ENCODE measurements at places on chromosomes 11 and 22.

DNA sequence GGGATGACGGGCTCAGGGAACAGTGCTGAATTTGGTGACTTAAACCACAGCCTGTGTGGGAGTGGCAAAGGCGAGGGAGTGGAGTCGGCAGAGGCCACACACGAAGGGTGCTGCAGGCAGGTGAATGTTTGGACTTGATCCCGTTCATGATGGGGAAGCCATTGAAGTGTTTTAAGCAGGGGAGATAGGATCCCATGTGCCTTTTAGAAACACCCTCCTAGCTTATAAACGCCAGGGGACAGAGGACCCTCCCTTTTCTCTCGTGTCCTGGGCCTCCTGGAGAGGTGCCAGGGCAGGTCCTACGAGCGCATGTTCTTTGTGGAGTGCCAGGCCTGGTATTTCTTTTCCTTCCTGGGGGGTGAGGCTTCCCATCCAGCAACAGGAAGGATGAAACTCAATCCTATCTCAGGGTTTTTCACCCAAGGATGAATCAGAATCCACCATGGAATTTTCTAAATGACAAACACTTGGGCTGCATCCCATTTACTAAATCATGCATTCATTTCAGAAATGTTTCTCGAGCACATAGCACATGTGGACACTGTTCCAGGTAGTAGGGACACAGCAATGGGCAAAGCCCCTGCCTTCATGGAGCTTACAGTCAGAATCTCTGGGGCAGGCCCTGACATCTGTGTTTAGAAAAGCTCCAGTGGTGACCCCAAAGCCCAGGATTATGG, 59.6 kb downstream of the CHRDL2 start:
- peak; percentile 35 for DNase-seq

- DNase-seq, result no peak
Observed at GRCh38 chr22:48250286-48250895, 1487.9 kb downstream of the TBC1D22A start.

DNA sequence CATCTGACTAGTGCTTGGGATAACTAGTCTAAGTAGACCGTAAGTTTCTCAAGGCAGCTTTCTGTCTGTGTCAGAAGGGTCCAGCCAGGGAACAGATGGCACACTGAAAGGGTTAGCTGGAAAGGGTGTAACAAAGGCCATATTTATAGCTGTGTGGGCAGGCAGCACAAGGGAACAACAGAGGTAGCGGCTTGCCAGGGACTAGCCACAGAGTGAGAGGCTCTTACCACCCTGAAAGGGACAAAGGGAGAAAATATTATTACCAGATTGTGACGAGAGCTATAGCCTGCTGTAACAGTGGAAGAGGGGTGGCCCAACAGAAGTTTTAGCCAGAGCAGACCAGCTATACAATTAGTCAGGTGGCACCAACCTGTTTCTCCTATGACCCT, 129.4 kb downstream of the CCDC34 start:
- no peak for DNase-seq

- DNase-seq, result no peak
Observed at GRCh38 chr11:66883016-66883965, 26.4 kb downstream of the LRFN4 start.

DNA sequence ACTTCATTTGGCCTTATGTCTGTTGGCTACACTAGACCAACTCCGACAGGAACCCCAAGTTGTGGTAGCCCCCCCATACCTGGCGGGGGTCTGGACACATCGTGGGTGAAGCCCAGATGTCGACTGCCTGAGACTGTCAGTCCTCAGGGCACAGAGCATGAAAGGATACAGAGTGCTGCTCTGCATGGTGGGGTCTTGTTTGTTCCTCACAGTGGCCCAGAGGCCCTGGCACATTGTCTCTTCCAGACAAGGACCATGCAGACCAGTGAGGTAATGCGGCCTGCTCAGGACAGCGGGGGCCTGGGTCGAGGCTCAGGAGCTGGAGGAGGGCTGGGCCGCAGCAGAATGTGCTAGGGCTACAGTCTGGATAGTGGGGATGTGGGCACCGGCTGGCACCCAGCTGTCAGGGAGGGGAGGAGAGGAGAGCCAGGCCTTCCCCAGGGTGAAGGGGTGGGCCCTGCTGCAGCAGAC, 14.6 kb downstream of the CAPN5 start:
- no peak for DNase-seq

DNA sequence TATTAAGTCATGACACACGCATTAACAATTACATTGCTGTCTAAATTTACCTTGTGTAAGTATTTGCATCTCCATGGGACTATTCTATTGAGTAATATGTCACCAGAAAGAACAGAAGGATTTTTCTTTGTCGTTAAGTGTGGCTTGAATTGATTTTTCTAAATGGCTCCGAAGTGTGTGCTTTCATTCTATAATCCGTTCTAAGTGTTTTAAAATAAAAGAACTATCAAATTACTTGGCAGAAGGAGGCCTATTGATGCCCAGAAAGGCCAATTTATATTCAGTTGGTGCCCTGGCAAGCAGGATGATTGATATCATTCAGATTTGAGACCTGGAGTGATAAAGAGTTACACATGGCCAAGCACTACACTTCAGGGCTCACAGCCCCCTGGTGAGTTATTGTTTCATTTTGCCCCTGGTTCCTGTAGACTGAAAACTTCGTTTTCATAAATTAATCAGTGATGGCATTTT, 538.9 kb upstream of the ANO5 start:
- no peak for DNase-seq

- DNase-seq, result no peak
Observed at GRCh38 chr22:43544289-43544673, 132.5 kb downstream of the MPPED1 start.

- DNase-seq, result no peak
Observed at GRCh38 chr11:128939591-128939990, 3.1 kb downstream of the TP53AIP1 start.

DNA sequence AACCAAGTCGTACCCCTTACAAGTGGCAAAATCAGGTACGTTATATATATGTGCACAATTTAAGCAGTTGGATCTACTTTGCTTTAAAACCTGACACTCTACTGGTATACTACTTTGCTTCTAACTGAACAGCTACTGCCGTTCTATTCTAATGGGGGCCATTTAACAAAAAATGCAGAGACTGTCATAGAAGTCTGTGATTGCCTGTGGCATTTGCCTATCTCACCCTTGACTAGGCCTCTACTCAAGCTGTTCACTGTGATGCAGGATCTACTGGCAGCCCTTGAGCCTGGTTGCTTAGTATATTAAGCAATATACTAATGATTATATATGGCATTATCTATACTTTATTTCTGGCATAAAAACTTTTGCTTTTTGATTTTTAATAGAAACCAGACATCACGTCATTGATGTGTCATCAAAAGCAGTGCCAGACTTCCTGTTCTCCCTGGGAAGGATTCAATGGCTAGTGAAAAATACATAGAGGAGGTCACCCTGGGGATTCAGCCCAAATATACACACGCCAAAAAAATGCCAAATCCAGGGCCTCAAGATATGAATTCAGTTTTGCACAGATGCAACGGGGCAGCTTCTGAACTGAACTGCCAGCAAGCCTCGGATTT, 40.0 kb upstream of the FIBIN start:
- DNase-seq, result no peak
